ENCODE measurements at places on chromosomes 16 and 17.
A peak's percentile ranks its signal among the peaks of the same experiment; 100 is the strongest.

DNA sequence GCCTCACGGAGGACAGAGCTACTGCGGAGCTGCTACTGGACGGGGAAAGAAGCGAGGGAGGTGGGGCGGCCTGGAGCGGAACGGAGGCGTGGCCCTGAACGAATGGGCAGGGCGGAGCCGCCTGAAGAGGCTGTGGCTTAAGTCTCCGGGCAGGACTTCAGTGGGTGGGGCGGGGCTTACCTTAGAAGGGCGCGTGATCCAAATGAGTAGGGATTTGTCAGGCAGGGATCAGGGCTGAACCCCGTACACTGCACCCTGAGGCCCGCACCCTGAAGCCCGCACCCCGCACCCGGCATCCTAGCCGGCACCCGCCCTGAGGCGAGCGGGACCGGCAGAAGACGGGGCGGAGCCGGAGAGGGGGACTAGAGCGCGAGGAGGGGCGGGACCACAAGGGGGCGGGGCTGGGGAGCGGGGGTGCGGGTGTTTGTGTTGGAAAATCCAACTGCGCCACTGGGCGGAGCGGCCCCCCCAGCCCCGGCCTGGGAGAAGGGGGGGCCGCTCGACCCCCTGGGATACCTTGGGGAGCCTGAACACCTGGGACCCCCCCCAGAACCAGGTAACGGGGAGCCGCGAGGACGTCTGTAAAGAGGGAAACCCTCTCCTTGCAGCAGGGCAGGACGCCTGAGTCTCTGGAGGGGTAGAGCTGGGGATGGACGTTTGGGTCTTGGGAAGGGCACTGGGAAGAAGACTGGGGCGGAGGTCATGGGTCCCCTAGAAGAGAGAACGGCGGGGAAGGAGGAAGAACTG lies at the start of gene KDM6B:
Gene KDM6B, plus strand, starts transcription at position 423 of the 747 bp plus-strand sequence. CDS start 11,338 bp downstream, outside the sequence.
- peak; percentile 92 for DNase-seq

DNA sequence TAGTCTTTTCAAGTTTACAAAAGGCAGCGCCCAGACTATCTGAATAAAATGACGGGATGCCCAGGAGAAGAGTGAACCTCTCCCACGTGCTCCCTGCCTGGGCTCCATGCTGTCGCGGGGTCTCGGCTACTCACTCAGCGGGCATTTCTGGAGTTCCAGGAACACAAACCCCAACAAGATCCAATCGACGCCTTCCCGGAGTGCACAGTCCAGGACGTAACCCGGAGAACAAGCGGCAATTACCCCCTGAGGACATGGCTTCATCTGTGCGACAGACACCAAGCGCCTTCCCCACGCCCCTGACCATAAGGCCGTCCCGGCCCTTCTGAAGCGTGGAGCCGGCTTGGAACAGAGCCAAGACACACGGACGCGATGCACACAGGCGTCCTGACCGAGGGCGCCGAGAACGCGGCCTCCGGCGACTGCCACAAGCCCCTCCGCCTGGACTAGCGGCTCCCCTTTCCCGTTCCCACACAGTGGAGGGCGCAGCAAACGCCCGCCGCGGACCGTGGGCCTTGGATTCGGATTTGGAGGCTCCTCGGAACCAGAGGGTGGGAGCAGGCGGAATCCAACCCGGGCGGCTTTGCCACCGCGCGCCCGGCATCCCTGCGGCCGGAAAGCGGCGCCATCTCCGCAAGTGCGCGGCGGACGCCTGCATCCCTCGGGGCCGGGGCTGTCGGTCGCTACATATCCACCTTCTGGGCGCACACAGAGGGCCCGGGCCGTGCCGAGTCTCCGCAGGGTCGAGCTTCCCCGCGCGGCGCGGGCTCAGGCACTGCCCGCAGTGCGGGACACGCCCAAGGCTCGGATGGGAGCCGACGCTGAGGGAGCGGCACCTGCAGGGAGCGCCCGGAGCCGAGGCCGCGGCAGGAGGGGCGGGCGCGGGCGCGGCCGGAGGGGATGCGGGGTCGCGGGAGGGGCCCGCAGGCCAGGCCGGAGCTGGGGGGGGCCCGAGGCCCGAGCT lies 725 bp downstream of the ABCA3 start:
- DNase-seq = peak; percentile 62

DNA sequence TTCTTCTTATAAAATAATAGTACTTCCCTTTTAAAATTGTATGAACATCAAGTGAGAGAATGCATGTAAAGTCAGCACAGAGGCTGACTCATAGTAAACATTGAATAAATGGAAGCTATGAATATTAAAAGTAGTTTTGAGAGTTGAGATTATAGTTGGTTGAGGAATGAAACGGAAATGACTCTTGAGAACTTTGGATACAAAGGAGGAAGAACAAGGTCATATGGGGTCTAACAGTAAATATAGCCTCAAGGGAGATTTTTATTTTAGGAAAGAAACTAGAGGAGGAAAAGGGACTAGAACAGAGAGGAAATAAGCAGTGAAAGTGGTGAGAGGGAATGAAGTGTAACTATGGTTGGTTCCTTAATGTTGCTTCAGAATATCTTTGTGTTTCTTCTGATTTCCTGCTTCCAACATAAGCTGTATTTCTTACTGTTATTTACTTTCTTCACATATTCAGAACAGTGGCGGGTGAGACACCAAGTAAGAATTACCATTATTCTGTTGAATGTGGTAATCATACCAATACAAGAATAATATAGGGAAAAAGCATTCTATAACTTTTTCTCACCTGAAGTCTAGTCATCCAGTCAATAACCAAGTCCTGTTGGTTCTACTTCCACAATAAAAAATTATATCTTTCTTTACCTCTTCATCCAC lies 165.1 kb downstream of the CHD9 start:
- DNase-seq = no peak

DNA sequence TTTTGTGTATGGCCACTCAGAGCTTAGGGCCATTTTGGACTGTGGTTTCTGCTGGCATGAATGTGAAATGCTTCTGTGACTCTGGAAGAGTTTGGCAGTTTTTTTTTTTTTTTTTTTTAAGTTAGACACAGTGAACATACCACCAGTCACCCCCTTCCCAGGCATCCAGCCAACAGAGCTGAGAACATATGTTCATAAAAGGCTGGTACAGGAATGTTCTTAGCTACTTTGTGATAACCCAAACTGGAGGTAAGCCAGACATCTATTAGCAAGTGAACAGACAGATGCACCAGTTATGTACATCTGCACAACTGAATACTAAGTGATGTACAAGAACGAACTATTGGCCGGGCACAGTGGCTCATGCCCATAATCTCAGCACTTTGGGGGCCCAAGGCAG lies 92.7 kb downstream of the ABCC1 start:
- no peak for DNase-seq

- peak; percentile 66 for DNase-seq
Measured at GRCh38 chr17:32551186-32551955, 64.6 kb downstream of the CDK5R1 start.

DNA sequence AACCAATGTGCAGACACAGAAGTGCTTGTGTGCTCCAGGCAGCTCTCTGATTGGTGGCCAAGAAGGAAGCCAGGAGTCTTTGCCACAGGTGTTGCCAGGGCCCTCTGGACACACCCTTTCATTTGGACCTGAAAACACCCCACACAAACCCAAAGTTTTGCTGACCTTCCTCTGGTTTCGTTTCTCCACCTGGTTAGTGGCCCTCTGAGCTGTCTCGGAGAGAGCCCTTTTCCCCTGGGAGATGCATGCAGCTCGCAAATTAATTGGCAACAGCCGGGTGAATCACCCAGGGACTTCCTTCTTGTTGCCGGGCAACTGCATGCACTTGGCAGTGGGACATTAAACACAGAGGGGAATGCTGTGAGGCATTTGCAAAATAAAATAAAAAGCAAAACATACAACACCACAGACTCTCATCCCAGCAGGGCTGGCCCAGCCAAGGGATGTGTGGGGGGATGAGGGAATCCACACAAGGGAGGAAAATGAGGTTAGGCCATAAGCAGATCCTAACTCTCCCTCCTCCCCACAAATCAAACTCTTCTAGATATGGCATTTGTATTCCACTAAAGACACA lies 286.6 kb downstream of the SOX9 start:
- DNase-seq = peak; percentile 58

- peak; percentile 89 for DNase-seq
Measured at GRCh38 chr17:77772461-77772897, 186.0 kb upstream of the TNRC6C start.

- no peak for DNase-seq
Measured at GRCh38 chr16:23348579-23349469, 46.7 kb downstream of the SCNN1B start.

DNA sequence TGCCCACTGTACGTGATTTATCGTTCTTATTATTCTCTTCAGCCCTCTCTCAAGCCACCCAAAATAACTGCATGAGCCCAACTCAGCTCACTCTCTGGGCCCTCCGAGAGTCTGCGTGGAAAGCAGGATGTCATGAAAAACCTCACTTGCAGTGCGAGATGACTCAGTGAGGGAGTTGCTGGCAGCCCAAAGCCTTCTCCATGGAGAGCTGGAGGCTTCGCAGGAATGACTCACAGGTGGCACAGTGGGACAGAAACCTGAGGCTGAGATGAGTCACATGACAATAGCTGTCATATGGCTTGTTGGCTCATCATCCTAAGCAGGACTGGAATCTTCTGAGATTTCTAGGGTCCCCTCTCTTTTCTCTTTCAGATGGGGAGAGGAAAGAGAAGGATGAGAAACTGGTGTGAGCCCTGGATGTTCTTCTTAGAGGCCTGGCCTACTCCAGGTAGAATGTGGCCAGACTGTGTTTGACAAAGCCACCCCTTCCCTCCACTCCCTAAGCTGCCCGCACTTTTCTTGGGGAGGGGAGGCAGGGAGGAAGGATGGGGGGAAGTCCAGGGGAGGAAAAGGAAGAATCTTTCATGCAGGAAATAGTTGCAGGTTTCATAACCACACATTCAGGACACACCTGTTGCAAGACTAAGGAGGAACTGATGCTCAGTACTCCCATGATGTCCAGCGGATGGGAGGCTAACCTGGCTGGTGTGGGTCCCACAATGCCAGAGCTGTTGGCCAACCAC lies 160.6 kb upstream of the RPL38 start:
- no peak for DNase-seq

- DNase-seq = no peak
Measured at GRCh38 chr17:32445074-32445415, 735 bp downstream of the PSMD11 start.

DNA sequence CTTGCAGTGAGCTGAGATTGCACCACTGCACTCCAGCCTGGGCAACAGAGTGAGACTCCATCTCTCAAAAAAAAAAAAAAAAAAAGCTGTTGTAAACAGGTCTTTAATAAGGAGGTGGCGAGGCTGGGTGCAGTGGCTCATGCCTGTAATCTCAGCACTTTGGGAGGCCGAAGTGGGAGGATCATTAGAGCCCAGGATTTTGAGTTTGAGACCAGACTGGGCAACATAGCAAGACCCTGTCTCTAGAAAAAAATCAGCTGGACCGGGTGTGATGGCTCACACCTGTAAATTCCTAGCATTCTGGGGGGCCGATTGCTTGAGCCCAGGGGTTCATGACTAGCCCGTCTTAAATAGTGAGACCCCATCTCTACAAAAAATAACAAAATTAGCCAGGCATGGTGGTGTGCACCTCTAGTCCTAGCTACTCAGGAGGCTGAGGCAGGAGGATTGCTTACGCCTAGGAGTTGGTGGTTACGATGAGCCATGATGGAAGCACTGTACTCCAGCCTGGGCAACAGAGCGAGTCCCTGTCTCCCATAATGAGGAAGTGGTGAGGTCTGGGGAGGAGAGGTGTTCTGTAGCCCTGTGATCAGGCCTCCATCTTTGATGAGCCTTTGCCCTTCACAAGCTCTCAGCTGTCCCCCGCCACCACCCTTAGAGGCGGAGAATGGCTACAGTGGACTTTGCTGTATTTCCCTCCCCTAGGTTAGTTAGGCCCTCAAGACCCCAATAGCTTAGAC lies 36.2 kb downstream of the ZNF778 start:
- no peak for DNase-seq

GRCh38 chr16:72840631-72841381 lies 207.1 kb downstream of the ZFHX3 start:
- no peak for DNase-seq

DNA sequence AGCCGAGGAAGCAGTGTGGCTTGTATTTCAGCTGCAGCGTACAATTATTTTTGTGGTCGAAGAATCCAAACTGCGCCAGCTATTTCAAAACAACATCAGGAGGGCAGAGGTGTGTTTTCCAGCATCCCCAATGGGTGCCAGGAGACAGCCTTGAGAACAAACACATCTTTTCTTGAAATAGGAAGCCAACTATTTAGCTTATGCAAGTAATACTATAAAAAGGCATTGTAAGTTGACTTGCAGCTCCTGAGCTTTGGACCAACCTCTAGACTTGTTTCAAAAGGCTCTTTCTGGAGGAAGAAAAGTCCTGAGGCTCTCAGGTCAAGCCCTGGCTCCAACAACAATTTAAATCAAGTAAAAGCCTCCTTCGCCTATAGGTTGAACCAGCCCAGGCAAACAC lies 86.6 kb upstream of the HNF1B start:
- DNase-seq = no peak

DNA sequence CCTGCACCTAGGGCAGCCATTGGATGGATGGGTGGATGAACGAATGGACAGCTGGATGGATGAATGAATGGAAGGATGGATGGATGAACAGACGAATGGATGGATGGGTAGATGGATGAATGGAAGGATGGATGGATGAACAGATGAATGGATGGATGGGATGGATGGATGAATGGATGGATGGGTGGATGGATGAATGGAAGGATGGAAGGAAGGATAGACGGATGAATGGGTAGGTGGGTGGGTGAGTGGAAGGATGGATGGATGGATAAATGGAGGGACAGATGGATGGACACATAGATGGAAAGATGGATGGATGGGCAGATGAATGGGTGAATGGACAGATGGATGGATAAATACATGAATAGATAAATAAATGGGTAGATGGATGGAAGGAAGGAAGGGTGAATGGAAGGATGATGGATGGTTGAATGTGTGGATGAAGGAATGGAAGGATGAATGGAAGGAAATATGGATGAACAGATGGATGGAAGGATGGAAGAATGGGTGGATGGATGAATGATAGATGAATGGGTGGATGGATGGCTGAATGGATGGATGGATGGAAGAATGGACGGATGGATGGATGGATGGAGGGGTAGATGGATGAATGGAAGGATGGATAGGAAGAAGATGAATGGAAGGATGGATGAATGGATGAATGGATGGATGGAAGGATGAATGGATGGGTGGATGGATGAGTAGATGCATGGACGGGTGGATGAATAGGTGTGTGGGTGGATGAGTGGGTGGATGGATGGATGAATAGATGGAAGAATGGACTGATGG lies 15.4 kb downstream of the SRL start:
- DNase-seq = no peak

- DNase-seq = no peak
Measured at GRCh38 chr17:51921500-51921899, 237.0 kb downstream of the CA10 start.

GRCh38 chr16:87979352-87979751 lies 28.1 kb downstream of the BANP start:
- DNase-seq = no peak

DNA sequence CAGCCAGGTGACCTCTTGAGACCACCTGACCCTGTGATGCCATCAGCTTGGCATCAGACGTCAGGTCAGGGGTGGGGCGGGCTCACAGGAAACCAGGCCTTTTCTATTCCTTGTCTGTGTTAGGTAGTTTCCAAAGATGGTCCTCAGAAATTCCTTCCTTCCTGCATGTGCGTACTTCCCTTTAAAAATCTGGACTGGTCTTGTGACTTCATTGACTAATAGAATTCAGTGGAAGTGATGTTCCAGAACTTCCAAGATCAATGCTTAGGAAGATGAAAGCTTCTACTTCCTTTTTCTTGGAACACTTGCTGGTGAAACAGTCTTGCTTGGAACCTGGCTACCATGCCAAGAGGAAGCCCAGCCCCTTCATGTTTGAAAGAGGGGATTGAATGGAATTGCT lies 10.0 kb upstream of the N4BP1 start:
- DNase-seq = no peak

GRCh38 chr17:64499805-64500486 lies 3.1 kb upstream of the POLG2 start:
- DNase-seq = no peak
